ENCODE measurements at places on chromosomes 5 and 9.

DNA sequence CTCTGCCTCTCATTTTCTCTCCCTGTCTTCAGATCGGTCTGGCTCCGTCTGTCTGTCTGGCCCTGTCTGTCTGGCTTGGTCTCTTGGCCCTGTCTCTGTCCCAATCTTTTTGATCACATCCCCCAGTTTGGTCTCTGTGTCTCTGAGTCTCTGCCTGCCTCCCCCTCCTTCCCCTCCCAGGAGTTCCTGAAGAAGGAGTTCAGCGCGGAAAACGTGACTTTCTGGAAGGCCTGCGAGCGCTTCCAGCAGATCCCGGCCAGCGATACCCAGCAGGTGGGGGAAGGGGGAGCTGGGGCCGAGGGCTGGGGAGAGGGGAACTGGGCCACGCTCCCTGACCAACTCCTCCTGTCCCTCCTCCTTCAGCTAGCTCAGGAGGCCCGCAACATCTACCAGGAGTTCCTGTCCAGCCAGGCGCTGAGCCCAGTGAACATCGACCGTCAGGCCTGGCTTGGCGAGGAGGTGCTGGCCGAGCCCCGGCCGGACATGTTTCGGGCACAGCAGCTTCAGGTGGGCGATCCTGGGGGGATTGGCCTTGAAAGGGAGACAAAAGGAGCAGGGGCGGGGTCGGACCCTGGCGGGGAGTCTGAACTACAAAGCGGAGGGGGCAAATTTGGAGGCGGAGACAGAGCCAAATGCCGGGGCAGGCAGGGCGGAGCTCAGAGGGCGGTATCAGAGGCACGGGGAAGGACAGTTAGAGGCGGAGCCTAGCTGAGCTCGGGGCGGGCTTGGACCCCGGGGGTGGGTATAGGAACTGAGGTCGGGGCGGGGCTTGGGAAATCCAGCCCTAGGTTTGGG, 9.0 kb downstream of the RGS14 start:
- DNase-seq: peak; percentile 79

DNA sequence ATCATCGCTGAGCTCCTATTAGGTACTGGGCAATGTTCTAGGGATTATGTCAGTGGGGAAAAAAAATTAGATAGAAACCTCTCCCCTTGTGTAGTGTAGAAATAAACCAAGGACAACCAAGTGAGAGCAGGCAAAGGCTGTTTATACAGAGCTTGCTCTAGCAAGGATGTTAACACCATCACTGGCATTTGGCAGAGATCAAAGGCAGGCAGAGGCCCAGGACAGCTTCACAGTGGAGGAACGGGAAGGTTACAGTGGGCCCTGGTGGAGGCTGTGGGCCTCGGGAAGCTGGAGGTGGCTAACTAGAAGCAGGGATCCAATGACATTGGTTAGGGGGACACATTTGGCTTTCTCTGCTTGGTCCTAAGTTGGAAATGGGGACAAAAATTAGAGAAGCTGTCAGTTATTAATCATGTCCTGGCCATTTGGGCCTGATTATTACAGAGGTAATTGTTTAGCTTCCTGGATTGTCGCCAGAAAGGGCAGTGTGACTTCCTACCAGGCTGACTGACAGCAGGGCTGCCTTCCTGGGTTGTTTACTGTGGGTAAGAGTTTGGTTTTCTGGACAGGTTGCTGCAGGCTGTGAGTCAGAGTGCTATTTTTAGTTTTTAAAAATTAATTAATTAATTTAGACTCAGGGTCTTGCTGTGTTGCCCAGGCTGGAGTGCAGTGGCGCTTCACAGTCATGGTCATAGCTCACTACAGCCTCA, 259.3 kb downstream of the ROR2 start:
- DNase-seq: peak; percentile 4

DNA sequence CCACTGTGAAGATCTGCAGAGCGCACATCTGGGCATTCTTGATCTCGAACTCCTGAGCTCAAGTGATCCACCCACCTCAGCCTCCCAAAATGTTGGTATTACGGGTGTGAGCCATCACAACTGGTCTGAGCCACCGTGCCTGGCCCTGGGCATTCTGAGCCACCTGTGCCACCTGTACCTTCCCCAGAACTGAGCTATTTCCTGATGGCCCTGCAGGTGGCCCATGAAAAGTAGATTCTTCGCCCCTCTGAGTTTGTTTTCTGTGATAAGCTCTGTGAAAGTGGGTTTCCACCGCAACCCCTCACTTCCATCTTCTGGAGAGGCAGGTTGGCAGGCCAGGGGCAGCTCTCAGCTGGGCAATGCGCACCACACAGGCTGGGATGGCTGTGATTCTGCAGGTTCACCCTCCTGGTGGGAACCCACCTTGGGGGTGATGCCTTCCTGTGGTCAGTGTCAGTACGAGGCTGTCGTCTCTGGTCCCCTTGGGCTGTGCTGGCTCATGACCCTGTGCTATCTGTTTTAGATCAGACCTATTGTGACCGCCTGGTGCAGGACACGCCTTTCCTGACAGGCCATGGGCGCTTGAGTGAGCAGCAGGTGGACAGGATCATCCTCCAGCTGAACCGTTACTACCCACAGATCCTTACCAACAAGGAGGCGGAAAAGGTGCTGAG, 11.3 kb downstream of the CARD19 start:
- DNase-seq: no peak

GRCh38 chr5:68894673-68895072, 199.1 kb upstream of the SLC30A5 start:
- DNase-seq: no peak

GRCh38 chr5:159402311-159402710, 72.0 kb upstream of the IL12B start:
- DNase-seq: no peak

GRCh38 chr5:4924577-4924976, 215.6 kb upstream of the ADAMTS16 start:
- DNase-seq: peak; percentile 38

DNA sequence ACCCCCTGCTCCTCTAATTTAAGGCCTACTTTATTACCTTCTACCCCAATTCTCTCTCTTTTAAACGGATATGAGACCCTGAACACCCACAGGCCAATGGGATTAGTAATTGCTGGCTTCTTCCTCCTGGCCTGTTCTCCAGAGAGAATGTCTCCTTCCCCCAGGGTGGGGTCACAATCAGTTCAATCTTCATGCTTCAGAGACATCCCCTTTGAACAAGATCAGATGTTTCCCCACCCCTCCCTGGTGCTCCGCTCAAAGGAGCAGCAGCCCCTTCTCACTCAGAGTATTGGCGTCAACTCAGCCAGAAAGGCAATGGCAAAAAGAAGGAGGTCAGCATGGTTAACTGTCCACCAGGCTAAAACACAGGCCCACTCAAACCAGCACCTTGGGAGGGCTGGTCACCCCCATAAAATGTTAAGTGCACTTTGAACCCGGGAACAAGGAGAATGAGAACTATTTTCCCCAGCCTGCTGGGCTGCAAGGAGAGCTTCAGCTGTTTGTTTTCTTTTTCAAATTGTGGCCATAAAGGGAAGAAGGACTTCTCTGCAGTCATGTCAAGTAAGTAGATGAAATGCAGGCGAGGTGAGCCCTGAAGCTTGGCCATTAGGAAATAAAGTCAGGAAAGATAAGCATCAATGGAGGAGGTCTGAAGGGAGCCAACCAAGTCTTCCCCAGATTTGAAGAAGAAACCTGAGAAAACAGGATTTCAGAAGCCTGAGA, 20.1 kb downstream of the LHFPL2 start:
- DNase-seq: no peak

All from fibroblast of the aortic adventitia (primary cell).